Psoas muscle (tissue), 8 donors: ENCODE measurements at places on chromosomes 12 and 14. TPM values are rescaled to one million over a fixed set of nuclear protein-coding genes. Genes with fewer than 3 reads are reported as not detected.

- DNase-seq: no peak
These were observed 20.3 kb upstream of the EIF5 start for GRCh38 chr14:103313704-103314103.

DNA sequence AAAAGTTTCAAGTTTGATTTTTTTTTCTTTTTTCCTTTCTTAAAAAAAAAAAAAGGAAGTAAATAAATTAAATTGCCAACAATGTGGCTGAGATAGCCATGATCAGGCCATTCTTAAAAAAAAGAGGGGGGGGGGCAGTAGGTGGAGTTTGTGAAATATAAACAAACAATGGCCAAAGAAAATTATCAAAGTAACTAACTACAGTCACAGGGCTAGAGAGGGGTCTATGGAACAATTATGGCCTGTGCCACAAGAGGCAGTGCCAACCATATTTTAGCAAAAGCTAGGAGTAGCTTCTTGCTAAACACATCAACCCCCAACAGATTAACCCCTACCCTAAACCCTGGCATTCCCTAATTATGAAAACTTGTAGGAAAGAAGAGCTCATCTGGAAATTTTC is 16.2 kb upstream of the SMARCC2 start:
- DNase-seq: no peak

- DNase-seq: no peak
These were observed 18.9 kb downstream of the KIF26A start for GRCh38 chr14:104157016-104157928.

- DNase-seq: no peak
These were observed 21.1 kb downstream of the MLH3 start for GRCh38 chr14:75030147-75030546.

- DNase-seq: no peak
These were observed 266.4 kb upstream of the USP15 start for GRCh38 chr12:61993734-61994345.

- DNase-seq: no peak
These were observed 387.3 kb downstream of the LRIG3 start for GRCh38 chr12:58532855-58533608.

GRCh38 chr14:53380867-53381225 is 227.7 kb upstream of the DDHD1 start:
- no peak for DNase-seq

DNA sequence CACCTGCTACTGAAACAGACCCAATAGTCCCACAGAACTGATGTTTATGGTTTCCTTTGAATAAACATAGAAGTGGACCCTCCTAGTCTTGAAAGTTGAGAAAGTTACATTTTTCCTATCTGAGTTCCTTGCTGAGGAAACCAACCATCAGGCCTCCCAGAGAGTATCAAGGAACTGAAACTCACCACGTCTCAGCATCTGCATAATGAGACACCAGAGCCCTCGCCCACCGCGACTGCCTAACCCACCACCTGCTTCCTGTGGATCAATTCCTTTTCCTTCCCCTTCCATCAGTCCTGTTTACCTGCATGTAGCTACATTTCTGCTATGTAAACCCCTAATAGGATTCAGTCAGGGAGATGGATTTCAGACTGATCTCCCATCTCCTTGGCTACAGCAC is 443.2 kb upstream of the TMEM132C start:
- no peak for DNase-seq

- DNase-seq: no peak
These were observed 40.6 kb downstream of the ANO2 start for GRCh38 chr12:5904441-5904840.

DNA sequence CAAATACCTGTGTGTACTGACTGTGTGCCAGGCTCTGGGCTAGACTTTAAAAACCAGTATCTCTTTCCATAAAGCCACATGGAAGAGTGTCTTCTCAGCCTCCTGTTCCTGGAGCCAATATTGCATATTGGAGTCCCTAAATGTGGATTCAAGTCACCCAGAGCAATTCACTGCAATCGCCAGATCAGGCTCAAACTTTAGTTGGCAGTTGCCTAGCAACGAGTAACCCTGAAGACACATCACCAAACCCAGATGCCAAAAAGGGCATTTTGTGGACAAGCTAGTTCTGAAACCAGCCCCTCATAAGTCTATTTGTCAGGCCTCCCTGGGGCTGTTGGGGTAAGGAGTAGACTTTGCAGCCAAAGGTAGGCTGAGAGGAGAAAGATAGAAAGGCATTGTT is 13.7 kb downstream of the DPF3 start:
- no peak for DNase-seq

DNA sequence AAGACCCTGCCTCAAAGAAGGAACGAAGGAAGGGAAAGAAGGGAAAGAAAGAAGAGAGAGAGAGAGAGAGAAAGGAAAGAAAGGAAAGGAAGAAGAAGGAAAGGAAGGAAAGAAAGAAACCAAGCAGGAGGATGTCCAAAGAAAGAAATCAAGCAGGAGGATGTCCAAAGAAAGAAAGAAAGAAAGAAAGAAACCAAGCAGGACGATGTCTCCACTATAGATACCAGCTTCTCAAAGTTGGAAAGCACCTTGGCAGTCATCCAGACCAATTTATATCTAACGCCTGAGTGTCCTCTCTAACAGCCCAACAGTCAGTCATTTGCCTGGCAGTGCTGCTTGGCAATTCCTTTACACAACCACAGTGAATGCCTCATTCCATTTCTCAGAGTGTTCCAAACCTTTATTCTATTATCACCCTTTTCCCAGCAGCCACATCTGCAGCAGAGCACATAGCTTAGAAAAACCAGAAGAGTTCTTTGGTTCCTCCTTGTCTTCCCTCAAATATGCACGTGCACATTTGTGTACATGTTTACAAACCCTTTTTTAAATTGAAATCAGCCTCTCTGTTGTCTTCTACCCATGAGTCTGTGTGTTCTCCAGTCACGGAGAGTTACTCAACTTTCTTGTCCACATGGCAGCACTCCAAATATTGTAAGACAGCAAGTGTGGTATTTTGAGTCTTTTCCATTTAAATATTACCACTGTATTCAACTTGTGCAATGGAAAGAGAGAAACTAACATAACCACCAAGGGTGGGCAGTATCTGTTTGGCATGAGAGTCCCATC is 138.4 kb downstream of the STXBP6 start:
- DNase-seq: no peak

DNA sequence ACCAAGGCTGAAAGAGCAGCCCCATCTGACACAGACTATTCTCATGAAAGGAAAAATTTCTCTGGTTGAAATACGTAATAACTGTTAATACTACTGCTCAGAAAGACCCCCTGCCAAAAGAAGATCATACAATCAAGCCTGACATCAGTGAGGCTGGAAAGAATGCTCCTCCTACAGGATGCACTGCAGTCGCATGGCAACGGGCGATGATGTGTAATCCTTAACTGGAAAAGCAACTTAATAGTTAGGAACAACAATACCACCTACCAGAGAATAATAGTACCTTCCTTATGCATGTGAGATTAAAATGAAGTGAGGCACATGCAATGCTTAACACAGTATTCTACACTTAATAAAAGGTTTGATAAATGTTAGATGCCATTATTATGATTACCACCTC is 1.2 kb upstream of the GOLGA5 start:
- no peak for DNase-seq

GRCh38 chr12:75870878-75871277 is 160.7 kb downstream of the PHLDA1 start:
- DNase-seq: no peak

DNA sequence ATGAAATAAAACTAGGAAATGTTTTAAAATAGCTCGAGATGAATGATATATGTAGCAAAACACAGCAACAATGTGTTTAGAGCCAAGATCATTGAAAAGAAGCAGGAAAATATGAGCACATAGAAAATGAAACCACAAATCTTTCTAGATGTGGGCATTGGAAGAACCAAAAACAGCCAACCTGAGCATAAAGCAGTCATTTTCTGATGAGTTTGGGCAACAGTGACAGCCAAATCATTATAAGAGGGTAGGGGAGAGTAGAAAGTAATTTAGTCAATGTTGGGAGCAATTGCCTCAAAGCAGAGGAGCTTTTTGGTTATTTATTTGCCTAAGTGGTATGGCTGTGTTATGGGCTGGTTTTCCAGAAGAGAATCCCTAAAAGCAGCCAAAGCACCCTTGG is 8.8 kb upstream of the BICDL1 start:
- no peak for DNase-seq

DNA sequence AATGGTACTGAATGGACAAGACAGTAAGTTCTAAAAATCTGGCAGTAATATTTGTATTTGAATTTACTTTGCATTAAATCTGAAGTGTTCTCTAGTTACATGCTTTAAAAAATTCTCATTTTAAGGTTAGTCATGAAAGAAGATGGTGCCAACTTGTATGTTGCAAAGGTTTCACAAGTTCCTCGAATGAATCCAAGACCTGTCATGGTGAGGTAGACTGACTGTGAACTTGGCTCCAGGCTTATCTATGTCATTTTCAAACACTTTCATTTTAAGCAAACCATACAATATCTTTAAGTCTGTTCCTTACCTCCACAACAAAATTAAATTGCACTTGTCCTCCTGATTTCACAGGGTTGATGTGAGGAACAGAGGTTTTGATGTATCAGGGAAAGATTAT is 23.4 kb downstream of the CLEC2D start:
- DNase-seq: no peak

GRCh38 chr12:70719071-70719470 is 81.8 kb upstream of the PTPRB start:
- no peak for DNase-seq

DNA sequence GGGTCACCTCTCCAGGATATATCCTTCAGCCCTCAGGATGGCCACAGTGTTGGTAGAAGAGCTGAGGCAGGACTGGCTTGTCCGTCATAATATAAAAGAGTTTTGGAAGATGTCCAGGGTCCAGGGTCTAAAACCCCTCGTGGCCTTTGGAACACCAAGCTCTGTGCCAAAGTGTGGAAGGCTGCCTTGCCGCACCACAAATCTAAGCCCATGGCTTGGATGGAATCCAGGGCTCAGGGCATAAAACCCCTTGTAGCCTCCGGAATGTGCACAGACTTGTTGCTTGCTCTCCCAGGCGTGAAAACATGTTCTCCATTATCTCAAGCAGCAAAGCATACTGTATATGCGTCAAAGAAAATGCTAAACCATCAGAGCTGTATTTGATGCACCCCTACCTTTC is 46.7 kb downstream of the TNFAIP2 start:
- DNase-seq: no peak

GRCh38 chr14:23172096-23172495 is 11.4 kb downstream of the SLC7A8 start:
- no peak for DNase-seq

GRCh38 chr12:104243551-104243950 is 28.0 kb downstream of the TXNRD1 start:
- no peak for DNase-seq

- DNase-seq: no peak
These were observed 74.8 kb downstream of the LGMN start for GRCh38 chr14:92673601-92674150.

DNA sequence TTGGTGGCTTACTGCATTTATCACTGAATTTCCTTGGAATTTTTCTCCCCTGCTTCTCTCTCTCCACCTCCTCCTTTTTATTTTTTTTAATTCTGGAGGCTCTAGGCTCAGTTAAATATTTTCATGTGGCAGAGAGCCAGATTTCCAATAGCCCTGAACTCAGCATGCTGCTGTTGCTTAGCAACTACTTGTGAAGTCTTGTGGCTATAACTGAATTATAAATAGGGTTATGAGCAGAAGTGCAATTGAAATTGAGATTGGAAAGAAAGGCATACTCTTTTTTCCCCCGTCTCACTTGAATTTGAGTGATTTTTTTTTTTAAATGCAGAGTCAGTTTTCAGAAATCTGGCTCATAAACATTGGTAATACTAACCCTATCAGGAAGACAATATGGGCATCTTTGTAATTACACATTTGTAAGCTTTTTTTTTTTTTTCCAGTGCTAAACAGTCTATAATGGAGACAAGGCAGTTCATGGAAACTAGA is 38.3 kb downstream of the ATF7IP start:
- no peak for DNase-seq

GRCh38 chr12:54195737-54196347 is 7.1 kb upstream of the SMUG1 start:
- no peak for DNase-seq

DNA sequence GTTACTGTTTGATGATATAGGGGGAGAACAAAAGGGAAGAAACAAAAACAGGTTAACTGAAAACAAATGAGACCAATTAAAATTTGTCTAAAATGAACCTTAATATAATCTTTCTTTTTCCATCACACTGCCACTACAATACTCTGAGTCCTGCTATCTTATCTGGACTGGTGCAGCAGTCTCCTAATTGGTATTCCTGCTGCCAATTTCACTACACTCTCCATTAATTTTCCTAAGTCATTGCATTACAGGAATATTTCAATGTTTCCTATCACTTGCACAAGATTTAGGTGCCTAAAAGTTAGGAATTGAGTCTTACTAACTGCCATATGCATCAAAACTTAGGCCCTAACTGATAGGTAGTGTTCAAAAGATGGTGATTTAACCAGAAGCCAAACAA is 884.9 kb upstream of the MGAT4C start:
- no peak for DNase-seq

- no peak for DNase-seq
These were observed 28.5 kb downstream of the FAIM2 start for GRCh38 chr12:49875115-49875720.

- DNase-seq: no peak
These were observed 72.2 kb downstream of the BORCS5 start for GRCh38 chr12:12428961-12429657.

GRCh38 chr14:77113644-77114043 is 15.6 kb downstream of the CIPC start:
- DNase-seq: peak; percentile 63

GRCh38 chr14:100388103-100389054 is 65.2 kb downstream of the SLC25A47 start:
- DNase-seq: no peak

- DNase-seq: no peak
These were observed 181.0 kb downstream of the C12orf42 start for GRCh38 chr12:103314786-103315185.

DNA sequence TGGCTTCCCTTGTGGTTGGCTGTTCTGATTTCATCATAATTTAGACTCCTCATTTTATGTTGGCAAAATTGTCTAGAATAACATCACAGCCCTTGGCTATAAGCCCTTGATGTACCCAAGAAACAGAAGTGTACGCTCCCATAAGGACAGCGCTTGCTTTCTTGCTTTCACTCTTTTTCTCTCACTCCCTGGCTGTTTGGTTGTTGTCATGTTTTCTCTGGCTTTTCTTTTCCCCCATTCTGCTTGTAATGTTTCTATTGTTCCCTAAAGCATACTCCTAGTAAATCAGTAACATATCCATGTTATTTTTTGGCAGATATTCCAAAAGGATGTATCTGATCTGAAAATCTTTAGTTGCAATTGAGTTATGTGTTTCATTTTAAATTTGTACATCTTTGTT is 530.5 kb downstream of the NOVA1 start:
- DNase-seq: no peak

Gene SVOP
- polyA plus RNA-seq: 0.08 TPM

Gene CCDC38
- polyA plus RNA-seq: not detected

Gene SLC35E3
- 3.6 TPM for polyA plus RNA-seq

Gene THAP2
- 5.2 TPM for polyA plus RNA-seq

Gene CDK17
- 8.8 TPM for polyA plus RNA-seq

Gene DBX2
- polyA plus RNA-seq: not detected

Gene CCDC196
- polyA plus RNA-seq: not detected

Gene GLT8D2
- 1.3 TPM for polyA plus RNA-seq

Gene C3AR1
- polyA plus RNA-seq: 0.91 TPM

Gene HOXC10
- polyA plus RNA-seq: 74.1 TPM

Gene KRT74
- not detected for polyA plus RNA-seq

Gene MYF5
- 3.7 TPM for polyA plus RNA-seq

Gene NXPH4
- polyA plus RNA-seq: 0.20 TPM

Gene EID3
- polyA plus RNA-seq: 0.28 TPM

Gene EIF5
- polyA plus RNA-seq: 354 TPM

Gene C12orf50
- 0.09 TPM for polyA plus RNA-seq

Gene MYF6
- 66.7 TPM for polyA plus RNA-seq

Gene UNC79
- polyA plus RNA-seq: 0.56 TPM

Gene KLRK1
- 0.25 TPM for polyA plus RNA-seq

Gene RBP5
- polyA plus RNA-seq: 0.18 TPM

Gene ESPL1
- 0.08 TPM for polyA plus RNA-seq
